Immature natural killer cell (primary cell): ENCODE measurements at places on chromosomes 6 and 20. TPM values are rescaled to one million over a fixed set of nuclear protein-coding genes. Genes with fewer than 3 reads are reported as not detected.

The TINAG gene
- not detected for polyA plus RNA-seq

DNA sequence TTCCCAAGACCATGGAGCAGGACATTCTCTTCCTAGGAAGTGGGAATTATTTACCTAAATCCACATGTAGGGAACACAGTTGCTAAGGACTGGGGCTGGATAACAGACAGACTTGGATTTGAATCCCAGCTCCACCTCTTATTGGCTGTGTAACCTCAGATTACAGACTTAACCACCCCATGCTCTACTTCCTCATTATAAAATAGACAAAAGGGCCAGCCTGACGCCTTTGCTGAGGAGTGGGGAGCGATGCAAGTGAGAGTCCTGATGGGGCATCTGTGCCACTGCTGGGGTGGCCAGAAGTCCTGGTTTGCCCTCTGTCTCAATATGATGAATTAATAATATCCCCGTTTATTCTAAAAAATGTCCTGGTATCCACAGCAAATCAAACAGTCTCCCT lies 46.8 kb downstream of the SPATA2 start:
- no peak for DNase-seq

DNA sequence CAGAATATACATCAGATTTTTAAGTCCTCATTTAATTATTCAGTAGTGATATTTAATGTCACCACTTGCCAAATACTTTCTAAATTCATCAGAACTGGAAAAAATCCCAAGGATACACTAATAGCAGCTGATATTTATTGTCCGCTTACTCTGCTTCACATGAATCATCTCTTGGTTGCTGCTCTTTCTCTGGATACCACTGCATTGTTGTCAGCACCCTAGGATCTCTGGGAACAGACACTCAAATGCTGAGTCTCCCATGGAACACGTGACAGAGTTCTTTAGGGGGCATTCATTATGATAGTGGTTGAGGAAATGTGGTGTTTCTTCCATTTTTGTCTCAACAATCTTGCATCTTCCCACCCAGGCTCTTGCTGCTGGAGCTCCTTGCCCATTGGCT lies 318.0 kb downstream of the RFPL4B start:
- no peak for DNase-seq

DNA sequence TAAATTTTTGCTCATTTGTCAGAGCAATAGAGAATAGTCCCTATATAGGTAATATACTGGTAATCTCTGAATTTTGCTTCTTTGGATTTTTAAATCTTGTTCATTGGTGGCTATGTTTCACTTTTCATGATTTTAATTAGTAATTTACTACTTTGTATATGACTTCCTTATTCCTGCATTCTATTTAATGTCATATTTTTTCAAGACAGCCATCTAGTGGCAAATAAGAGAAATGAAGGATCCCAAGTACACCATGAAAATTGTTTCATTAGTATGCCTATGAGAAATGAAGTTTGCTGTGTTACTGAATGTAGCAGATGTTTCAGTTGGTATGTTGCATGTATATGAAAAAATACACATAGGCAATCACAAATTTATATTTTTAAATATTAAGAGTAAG lies 82.4 kb downstream of the ZNF292 start:
- DNase-seq = peak; percentile 21

- no peak for DNase-seq
Observed at GRCh38 chr6:52746213-52746612, 17.1 kb downstream of the GSTA2 start.

GRCh38 chr6:41730531-41731436 lies 4.6 kb downstream of the TFEB start:
- DNase-seq = no peak
